ENCODE measurements at places on chromosomes 13 and 19.

GRCh38 chr13:111506621-111507020 is 186.2 kb downstream of the TEX29 start:
- no peak for DNase-seq

DNA sequence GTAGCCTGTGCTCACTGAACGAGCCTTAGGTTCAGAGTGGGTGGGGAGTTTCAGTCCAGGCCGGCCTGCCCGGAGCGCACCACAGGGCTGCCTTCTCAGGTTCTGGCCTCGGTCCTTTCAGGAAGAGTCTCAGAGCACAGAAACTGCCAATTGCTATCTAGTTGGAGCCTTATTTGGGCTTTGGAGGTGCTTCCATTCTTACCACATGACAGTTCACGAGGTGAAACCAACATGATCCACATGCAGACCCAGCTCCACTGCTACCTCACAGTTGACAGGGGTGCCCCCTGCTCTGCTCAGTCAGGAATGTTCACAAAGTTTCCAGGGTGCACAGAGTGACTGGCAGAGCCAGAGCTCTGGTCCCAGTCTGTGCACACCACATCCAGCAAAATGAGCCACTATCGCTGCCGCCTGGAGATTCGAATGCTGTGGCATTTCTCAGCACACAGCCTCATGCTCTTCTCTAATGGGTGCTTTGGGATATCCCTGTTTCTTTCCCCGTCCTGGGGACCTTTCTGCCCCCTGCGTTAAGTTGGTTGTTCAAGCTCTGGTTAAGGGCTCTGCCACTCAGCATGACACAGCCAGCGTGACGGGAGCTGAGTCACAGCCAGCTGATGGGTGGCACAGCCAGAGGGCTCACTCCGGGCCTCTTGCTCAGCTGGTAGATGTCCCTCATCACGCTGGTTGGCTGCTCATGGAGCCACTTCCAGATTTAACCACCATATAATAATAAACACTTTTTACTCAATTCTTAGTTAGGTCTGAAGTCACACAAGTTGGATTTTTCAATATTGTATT is 7.5 kb upstream of the SACS start:
- no peak for DNase-seq

GRCh38 chr19:48258350-48258749 is 2.6 kb upstream of the CARD8 start:
- DNase-seq, result no peak

DNA sequence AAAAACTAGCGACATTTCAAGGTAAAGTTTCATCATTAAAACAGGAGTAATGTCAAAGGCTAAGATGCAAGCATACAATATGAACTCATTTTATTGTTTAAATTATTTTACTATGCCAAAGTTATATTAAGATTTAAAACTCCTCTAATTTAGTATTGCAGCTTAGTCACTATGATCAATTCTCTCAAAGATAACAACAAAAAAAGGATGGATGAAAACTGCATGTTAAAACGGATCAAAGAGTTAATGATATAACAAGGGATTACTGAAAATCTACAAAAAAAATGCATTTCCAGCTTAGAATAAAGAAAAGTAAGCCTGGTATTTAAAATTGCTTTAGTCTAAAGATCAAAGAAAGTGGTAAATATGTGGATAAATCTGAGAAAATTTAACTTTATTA is 587.8 kb upstream of the PCDH20 start:
- no peak for DNase-seq

DNA sequence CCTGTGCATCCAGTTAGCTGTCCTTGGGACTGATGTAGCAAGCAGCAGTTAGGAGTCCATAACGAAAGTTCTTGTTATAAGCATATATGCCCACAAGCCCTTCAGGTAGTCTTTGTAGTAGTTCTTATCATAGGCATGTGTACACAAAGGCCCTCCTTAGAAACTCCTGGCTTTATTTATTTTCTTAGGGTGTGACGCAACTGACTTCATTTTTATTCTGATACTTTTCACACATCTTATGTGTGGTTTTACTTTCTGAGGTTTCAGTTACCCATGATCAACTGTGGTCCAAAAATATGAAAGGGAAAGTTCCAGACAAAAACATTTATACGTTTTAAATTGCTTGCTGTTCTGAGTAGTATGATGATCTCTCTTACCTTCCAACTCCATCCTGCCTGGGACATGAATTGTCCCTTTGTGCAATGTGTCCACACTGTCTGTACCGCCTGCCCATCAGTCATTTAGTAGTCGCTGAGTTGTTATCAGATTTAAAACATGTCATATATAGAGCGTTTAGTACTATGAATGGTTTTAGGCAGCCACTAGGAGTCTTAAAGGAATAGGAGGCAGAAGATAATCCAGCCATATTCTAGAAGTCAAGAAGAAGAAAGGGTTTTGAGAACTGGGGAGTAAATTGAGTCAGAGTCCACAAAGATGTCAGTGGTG is 19.4 kb downstream of the GPC5 start:
- DNase-seq, result no peak

- DNase-seq, result no peak
These were observed 217.9 kb downstream of the RFC3 start for GRCh38 chr13:34035676-34036325.

DNA sequence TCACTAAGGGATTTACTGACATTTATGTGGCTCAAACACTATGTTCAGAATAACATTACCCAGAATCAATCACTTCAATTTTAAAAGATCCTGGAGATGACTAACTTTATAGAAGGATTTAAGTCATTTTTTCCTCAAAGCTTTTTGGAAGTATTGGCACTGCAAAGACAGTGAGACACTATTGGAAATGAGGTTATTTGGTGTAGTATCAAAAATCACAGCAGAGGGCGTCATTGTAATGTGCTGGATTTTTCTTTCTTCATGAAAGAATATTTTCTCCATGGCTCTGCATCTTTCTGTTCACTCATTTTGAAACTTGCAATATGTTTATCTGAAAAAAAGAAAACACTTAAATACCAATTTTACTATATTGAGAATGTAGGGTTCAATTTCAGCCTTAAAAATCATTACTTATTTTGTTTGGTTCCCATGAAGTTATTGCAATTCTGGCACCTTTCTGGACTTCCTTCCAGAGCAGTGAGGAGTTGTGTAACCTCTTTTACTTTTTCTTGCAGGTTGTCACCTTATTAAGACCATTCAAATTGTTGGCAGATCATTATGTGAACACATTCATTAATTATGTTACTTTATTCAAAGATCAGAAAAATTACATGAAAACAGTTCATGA is 3.7 kb upstream of the CSNK1A1L start:
- DNase-seq, result peak; percentile 60

- DNase-seq, result no peak
These were observed 4.2 kb downstream of the NALCN start for GRCh38 chr13:101412076-101412475.

DNA sequence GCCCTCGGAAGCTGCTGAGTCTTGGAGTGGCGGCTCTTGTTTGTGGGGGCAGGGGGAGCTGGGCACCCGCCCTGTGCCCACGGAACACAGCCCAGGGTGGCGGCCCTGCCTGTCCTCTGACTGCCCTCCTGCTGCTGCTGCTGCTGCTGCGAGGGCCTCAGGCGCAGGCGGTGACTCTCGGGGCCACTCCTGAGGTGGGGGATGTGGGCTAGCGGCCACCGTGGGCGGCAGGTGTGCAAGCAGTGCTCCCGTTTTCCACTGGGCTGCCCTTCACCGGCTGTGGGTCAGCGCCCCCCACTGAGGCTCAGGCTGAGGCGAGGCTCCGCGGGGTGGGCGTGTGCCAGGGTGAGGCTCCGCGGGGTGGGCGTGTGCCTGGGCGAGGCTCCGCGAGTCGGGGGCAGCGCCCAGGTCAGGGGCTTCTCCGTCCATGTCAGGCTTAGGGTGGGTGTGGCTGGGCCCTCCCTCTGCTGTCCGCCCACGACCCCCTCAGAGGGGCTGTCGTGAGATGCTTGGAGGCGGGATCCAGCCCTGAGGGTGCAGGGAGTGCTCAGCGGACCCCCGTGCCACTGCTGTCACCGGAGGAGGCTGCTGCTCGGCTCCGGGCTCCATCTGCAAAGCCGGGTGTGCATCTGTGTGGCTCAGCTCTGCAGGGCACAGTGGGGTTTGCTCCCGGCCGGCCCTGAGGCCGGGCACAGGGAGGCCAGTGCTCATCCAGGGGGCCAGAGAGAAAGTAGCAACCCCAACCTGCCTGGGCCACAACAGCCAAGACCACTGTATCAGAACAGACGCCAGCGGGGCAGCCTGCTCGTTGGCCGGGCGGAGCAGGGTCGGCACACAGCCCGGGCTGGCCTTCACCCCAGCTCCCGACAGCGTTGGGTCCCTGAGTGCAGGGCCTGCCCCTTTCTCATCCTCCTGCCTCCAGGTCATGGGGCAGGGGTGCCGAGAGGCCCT is 14.5 kb downstream of the CSNK1G2 start:
- no peak for DNase-seq

All from globus pallidus (tissue), 1 donor.